ENCODE measurements at places on chromosomes 3 and 15.
A peak's percentile ranks its signal among the peaks of the same experiment; 100 is the strongest.

DNA sequence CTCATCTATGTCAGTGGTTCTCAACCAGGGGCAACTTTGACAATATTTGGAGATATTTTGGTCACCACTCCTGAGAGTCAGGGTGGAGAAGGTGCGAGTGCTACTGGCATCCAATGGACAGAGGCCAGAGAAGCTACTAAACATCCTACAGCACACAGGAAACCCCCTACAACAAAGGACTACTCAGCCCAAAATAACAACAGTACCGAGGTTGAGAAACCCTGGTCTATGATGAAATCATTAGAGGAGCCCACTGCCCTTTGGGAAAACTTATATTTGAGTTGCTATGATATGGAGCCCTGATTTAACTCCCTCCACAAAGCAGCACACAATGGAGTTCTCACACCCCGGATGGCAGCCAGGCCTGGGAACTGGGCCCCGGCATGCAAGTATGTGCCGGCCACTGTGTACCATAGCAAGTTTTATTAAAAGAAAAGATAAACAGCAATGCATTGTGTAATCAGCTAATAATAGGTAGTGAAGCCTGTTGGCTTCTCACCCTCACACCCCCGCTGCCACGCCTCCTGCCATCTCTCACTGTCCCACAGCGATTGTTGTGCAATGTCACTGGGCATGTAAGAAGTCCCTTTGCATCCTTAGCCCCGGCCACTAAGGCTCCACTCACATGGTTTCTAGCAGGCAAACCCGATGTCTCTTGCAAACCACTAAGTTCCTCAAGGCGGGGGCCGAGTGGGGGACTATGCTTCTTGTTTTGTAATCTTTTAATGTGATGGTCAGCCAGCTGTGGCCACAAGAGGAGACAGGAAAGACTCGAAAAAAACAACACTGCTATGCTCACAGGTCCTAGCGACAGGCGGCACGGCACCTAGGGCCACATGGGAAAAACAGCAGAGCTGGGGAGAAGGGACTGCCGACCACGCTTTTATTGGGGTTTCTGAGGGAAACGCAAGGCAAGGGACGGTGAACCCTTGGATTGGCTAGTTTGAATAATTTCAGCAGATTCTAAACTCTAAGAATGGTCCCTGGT, 110.0 kb downstream of the AQP9 start:
- DNase-seq = no peak

- no peak for DNase-seq
Observed at GRCh38 chr3:111823341-111823855, 35.7 kb upstream of the PHLDB2 start.

GRCh38 chr3:112413074-112413473, 80.1 kb downstream of the CD200 start:
- DNase-seq = no peak

DNA sequence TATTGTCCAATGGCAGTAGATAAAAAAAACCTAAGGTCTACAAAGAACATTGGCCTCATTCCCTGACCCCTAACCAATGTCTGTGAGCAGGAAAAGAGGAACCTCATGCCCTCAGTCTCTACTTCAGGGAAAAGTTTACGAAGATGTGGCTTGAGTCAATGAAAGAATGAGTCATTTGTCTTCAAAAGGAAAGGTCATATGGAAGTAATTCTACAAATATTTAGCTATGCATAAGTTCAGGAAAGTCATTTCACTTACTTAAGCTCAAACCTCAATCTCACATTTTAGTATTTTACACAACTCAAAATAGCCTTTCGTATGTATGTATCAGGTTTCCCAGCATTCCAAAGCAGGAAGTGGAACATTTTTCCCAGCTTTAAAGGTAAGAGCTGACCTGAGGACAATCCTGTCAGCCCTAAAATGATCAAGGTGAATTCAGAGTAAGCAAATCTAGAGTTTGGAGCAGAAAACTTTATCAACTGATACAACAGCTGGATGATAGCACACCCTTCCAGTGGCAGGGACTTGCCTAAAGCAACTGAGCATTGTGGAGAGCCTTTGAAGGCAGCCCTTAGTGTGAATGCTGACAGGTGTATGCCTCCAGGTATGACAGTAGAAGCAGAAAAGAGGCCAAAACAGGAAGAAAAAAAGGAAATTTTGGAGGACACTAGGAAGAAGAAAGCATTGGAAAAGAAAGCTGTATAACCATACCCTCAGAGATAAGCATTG, 53.9 kb upstream of the ACKR4 start:
- peak; percentile 86 for DNase-seq

DNA sequence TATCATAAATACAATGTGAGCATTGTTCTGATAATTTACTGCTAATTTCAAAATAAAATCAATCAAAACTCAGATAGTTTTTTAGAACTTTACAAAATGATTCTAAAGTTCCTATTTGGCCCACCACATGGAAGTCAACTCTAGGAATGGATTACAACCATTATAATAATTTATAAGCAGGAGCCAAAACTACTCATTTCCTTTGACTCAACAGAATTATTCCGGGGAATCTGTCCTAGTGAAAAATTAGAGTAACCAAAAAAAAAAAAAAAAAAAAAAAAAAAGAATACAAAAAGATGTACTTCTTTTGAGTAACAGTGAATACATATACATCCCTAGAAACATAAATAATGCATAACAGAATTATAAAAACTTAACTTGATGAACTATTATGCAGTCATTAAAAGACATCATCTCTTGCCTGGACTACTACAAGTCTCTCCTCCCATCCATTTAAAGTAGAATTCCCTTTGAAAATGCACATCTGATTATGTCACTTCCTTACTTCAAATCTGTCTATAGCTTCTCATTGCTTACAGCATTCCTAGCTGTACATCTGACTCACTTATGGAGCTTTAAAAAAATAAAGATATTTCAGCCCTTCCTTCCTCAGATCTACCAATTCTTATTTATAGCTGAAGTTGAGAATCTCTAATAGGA, 43.4 kb downstream of the HDGFL3 start:
- DNase-seq = no peak

DNA sequence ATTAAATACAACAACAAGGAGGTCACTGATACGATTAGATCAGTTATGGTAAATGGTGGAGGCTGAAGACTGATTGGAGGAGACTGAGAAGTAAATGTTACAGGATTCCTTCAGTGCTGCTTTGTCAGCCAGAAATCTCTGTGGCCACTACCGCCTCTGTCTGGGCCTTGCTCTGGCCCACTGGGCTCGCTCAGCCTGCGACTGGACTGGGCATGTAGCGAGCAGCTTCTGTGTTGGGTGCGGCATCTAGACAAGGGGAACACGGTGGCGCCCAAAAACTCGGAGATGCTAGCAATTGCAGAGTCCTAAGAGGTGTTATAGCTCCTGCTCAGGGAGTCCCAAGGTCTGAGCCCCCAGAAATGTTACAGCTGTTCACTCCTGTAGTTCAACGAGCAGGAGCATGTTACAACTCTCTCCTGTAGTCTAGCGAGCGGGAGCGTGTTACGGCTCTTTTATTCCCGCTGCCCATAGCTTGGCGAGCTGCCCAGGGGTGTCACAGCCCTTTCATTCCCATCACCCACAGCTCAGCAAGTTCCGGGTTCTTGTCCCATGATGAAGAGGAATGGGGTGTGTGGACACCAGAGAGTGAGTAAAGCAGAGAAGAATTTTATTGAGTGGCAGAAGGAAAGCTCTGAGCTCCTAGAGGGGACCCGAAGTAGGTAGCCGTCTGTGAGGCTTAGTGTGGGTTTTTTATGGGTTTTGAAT, 24.7 kb downstream of the SLC15A2 start:
- no peak for DNase-seq

GRCh38 chr3:184465883-184466412, 86.1 kb downstream of the CHRD start:
- DNase-seq = no peak

DNA sequence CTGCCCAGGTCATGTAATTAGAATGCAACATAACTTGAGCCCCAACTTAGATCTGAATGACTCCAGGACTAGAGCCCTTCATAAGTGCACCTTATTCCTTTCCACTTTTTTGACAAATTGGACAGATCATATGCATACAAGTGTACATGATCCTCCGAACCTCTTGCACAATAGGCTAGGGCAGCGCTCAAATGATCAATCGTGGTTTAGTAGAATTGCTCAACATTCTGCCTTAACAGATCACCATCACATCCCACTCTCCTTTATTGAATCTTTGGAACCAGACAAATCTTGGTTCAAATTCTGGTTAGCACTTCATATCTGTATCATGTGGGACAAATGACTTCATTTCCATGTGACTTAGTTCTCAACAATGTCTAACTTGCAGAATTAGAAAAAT, 106.8 kb upstream of the CDIN1 start:
- DNase-seq = no peak

DNA sequence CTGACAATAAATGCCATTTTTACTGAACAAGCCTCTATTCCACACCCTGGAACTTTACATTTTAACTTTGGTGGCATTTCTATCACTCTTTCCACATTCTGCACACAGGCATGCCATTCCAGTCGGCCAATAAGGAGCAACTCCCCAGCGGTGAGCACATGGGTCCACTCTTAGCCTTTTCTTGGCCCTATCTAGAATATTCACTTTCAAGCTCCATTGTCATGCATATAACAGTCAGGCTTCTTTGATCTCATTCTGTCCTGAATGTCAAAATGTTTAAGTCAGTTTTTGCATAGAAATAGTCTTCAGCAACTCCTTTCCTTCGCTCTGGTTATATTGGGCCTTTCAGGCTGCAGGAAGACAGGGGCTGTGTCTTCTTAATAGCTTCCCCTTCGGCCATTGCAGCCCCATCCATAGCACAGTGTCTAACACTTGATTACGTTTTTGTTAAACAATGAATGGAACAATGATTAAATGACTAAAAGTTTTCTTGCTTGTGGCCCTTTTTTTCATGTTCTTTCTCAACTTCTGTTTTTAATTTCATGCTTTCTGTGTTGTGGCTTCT, 427.3 kb downstream of the MFSD1 start:
- no peak for DNase-seq

- DNase-seq = no peak
Observed at GRCh38 chr15:53566912-53567311, 192.6 kb downstream of the WDR72 start.

- no peak for DNase-seq
Observed at GRCh38 chr15:78079298-78080087, 2.0 kb upstream of the TBC1D2B start.

GRCh38 chr3:127337001-127337400, 49.2 kb upstream of the PRR20G start:
- no peak for DNase-seq

- DNase-seq = no peak
Observed at GRCh38 chr15:25679492-25679891, 183.6 kb downstream of the ATP10A start.

- DNase-seq = no peak
Observed at GRCh38 chr3:16866571-16866970, 18.2 kb upstream of the PLCL2 start.
